ENCODE measurements at places on chromosomes 11 and 22.

DNA sequence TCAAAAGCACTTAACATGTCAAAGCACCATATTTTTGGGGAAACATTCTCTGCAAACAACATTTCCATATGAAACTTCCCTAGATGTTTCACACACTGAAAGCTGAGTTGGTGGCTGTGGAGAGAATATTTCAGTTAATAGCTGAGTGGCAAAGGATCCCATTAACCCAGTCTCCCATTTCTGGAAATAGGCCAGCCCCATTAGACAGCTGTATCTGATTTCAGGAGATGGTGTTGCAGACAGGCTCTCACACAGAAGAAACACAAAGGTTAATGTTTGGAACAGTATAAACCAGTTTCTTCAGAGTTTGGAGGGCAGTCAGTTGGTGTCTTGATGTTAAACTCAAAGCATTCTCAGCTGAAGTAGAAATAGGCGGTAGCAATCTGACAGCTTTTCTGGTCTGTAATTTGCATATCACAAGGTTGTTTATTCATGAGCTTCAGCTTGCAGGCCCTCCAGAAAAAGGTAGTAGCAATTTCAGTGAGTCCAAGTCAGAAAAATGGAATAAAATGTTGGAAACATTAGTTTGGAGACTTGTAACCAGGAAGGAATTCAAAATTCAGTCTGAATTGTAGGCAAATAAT, 15.5 kb upstream of the ZBTB44 start:
- DNase-seq = no peak

- DNase-seq = no peak
Observed at GRCh38 chr11:126304457-126305075, 706 bp downstream of the DCPS start.

DNA sequence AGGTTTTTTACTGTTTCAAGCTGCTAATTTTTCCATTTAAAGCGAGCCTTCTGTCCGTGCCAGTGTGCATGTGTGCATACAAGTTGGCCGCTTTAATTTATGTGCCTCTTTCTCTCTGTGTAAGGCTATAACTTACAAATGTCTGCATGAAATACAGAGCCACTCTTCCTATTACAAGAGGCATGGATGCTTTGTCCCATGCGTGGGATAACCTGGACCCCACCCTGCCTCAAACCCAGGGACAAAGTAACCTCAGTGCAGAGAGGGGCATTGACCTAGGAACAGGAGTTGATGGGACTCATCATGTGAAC, 28.8 kb downstream of the PKNOX2 start:
- DNase-seq = no peak

- DNase-seq = no peak
Observed at GRCh38 chr11:132240374-132240773, 870.0 kb downstream of the NTM start.

DNA sequence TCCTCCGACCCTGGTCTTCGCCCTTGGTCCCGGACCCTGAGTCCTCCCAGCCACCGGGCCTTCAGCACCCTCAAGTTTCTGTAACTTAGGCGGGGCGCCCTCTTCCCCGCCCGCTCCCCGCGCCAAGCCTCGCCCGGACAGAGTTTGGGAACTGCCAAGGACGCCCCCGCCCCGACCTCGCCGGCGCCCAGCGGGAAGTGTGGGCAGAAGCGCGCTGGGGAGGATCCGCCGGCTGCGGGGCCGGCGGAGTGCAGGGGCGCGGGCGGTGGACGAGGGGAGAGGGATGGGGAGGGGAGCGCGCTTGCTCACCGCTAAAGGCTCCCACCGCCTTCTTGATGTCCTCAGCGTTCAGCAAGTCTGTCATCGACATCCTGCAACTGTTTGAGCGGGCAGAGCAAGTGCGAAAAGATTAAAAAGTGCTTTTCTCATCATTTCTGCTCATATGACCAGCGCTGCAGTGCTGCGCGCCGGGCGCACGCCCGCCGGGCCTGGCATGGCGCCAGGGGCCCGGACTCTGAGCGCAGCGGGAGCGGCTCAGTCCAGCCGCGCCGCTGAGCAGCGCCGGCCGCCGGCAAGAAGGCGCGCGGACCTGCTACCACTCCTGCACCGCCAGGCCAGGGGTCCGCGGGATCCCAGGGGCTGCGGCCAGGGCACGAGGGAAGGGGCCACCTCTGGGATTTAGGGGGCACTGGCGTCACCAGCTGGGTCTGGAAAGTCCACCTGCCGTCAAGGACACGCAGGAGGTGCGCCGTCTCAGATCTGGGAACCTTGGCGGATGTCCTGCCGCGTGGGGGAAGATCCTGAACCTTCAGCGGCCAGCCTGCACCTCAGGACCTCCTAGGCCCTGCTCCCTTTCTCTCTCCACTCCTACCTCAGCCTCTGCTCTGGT, at the start of gene PVALB:
TSS of gene PVALB (minus strand) at position 400 of the 889 bp plus-strand sequence. CDS start at position 370, 30 bp downstream.
- no peak for DNase-seq

DNA sequence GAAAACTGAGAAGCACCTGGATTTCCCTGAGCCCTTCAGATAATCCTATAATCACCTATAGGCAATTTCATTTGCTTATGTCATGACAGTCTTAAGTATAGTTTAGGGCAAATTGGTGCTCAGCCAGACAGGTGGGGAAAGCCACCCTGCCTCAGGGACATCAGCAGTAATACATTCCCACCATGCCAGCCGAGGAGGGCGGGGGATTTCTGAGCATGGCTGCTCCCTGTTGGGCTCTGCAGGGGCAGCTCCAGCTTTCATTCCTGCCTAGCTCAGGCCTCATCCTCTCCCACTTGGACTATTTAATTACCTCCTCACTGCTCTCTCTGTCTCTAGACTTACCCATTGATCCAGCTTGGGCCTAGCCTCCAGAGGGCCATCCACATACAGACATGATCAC, 9.0 kb upstream of the DRD2 start:
- DNase-seq = peak; percentile 58

DNA sequence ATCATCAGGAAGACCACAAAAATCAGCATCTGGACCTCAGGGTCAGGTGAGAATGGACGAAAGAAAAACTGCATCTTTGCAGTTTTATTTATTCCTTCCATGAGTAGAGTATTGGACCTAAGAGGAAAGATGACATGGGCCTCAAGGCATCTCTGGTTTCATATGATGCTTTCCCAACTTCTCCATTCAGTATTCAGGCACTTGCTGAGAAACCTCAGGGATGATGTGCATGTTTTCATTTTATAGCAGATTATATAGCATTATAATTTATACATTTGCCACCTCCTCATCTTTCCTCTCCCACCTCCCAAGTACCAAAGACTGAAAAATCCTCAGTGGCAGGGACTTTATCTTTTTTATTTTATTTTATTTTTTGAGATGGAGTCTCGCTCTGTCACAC, at the start of gene OR10V1:
TSS of gene OR10V1 (minus strand) at position 101 of the 400 bp plus-strand sequence. CDS start at position 101, 0 bp downstream.
- DNase-seq = no peak

- no peak for DNase-seq
Observed at GRCh38 chr22:39773976-39774539, 119.5 kb downstream of the ENTHD1 start.

GRCh38 chr11:78841456-78842060, 266.9 kb upstream of the NARS2 start:
- DNase-seq = peak; percentile 10

- DNase-seq = no peak
Observed at GRCh38 chr22:35314161-35314942, 14.7 kb downstream of the TOM1 start.

DNA sequence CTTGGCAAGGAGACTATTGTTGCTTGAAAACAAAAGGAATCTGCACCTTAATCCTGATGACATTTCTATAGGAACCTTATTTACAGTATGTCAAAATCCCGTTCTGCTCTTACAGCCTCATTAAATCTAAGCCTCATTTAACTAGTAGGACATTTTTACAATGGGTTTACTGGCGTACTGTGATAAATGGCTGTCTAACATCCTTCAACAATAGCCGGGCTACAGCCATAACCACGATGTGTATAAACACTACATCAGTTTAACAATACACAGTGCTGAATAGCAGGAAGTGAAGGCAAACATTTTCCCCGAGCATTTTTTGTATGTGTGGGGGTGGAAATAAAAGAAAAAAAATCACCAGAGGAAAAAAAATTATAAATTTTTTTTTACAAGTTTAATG, 131.2 kb downstream of the ARL14EP start:
- DNase-seq = no peak

DNA sequence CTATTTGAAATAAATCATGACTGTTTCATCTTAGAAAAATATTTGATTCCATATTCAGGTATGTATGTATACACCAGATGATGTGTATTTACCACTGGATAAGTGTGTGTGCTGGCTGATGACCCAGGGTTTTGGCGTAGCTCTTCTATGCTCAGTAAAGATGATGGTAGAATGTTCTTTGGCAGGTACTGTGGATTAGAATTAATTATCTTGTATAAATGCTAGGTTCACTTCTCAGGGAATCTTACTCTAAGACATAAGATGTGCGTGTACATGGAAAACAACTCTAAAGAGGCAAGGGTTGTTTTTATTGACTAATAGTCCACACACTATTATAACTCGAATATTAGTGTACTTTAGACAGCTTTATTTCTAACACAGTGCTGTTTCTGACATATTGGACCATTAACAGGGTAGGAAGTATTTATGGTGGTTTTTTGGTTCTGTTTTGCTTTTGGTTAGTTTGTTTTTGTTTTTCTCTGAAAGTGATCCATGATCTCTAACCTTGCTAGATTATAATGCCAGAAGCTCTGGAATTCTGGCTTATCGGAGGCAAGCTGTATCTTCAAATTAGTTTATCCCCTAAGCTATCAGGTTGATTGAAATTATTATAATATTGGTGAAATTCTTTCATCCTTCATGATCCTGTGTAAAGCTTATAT, 1.0 kb upstream of the HBG1 start:
- DNase-seq = no peak

DNA sequence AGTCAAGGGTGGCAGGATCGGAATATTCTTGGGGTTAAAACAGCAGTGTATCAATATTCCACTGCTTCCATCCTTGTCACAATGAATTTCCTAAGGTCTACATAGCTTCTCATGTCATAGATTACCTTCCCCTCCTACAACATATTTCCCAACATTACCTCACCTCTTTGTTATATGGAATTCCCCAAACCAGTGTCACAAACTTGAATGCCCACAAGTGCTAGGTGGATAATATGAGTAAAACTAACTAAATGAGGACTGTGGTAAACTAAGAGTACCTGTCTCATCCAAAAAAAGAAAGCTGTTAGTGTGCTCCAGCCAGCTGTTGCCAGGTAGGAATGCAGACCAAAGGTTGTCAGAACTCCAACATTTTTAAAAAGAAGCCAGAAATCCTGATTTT, 17.0 kb upstream of the NUCB2 start:
- no peak for DNase-seq

DNA sequence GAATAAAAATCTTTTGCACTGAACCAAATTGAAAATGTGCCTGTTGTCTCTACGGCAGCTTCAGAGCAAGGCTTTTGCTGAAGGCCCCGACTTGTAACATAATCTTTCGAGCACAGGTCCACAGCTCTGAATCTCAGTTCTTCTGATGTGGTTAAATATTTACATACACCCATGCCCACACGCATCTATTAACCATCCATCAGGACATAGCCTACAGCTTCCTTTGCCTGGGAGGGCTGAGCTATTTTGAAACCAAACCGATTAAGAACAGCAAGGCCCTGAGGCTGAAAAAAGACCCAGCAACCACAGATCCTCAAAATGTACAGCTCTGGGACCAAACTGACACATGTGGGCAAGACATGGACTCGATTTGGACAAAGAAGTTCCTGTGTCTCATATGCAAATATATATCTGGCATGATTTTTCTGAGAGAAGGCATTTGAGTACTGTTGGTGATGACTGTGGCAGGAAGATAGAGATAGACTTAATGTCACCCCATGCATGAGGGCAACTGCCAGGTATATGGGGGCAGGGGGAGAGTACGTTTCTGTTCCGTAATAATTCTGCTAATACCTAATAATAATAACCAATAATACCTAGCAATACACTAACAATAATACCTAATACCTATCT, 322.7 kb upstream of the PLET1 start:
- no peak for DNase-seq

DNA sequence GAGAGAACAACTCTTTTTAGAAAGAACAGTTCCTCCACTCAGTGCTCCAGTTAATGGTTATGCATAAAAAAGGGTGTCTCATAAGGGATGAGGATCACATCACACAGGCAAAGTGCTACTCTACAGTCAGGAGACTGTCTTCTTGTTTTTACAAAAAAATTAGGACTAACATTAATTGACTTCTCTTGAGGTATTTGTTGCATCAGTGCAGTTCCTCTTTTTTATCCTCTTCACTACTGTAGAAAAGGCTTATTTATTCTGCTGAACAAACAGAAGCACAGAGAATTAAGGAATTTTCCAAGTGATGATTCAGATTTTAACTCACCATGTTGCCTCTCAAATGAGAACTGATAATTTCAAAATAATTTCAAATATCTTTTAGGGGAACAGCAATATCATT, 1.9 kb downstream of the MMP8 start:
- no peak for DNase-seq

DNA sequence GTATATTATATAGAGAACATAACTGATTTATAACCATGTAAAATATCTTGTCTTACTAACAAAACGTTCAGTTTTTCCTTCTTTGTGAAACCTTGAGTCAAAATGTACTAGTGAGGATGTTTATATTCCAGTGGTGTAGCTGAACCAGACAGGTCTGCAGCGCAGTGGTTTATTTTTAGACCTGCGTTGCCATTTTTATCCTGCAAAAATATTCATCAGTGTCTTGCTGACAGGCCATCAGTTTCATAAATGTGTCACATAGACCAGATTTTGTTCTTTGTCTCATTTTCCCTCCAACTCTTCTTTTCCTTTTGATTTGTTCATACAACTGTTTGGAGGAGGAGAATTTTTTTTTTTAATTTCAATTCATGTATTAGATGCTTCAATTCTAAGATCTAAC, 43.1 kb downstream of the HSD17B12 start:
- no peak for DNase-seq
